Endodermal cell (in vitro differentiated cells): ENCODE measurements at places on chromosomes 2 and 18.

DNA sequence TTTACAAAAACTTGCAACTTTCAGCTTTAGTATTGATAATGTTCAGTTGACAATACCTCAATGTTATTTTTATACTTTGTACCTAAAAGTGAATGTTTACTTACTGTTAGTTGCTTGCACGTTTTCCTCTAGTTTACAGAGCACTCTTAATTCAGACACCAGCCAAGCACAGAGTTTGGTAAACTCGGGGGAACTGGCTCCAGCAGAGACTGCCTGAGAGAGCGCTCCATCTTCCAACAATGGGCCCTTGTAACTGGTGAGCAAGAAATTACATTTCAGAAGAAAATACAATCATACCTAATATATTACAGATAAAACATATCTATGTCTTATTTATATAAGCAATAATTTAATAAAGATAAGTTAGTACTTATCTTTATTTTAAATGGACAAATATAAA lies 3.7 kb downstream of the FAM98A start:
- no peak for DNase-seq

- DNase-seq: no peak
These were observed 372.6 kb downstream of the RPRM start for GRCh38 chr2:153105829-153106578.

DNA sequence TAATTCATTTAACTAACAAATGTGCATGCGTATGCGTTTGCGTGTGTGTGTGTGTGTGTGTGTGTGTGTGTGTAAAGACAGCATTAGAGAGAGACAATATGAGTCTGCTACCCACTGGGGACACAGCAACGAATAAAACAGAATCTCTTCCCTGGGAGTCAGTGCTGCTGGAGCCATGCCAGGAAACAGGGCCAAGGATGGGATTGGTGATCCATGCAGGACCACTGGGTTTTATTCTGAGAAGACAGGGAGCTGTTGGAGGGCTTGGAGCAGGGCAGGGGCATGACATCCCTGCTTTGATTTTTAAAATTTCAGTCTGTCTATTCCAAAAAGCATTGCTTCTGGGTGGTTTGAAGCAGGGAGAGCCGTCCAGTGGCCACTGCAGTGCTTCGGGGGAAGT lies 62.9 kb downstream of the PDCL3 start:
- DNase-seq: no peak

DNA sequence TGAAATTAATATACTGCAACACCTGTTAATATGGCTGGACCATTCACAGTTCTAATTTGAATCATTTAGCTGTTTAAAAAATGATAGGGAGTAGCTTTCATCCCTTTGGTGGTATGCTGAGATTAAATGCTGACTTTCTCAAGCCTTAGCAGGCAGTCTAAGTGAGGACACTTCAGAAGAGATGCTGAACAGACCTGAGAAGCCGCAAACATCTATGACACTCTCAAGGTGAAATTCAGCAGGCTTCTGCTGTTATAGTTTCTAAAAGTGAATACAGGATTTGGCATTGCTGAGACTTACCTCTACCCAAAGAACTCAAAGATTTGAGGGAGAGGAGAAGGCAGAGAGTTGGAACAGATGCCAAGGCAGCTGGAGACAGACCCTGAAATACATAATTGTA lies 431.2 kb upstream of the FAM98A start:
- no peak for DNase-seq

DNA sequence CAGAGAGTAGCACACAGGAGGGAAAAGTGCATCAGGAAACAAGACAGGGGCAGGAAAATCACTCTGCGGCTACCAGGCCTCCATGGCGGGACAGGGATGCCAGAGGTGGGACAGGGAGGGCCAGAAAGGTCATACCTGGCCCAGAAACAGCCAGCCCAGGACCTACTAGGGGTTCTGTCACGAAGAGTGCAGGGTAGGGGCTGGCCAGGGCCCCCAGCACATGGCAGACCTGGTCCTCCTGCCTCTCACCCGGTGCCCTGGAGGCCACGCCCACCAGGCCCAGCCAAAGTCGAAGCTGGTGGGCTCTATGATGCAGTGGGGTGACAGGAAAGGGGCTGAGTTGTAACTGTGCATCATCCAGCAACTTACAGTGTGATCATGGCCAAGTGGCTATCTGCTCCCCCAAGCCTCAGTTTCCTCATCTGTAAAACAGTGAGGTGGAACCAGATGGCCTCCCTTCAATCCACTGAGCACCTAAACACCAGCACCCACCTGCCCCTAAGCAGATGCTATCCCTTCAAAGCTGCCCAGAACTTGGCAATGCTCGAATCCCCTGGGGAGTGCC lies 10.6 kb downstream of the CYP26B1 start:
- no peak for DNase-seq

DNA sequence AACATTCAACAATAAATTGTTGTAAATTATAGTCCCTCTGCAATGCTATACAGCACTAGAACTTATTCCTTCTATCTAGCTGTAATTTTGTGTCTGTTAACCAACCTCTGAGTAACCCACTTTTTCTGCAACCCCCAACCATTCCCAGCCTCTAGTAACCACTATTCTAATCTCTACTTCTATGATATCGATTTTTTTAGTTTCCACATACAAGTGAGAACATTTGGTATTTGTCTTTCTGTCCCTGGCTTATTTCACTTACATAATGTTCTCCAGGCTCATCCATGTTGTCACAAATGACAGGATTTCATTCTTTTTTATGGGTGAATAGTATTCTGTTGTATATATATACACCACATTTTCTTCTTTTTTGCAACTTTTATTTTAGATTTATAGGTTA lies 147.6 kb downstream of the MAIP1 start:
- no peak for DNase-seq

DNA sequence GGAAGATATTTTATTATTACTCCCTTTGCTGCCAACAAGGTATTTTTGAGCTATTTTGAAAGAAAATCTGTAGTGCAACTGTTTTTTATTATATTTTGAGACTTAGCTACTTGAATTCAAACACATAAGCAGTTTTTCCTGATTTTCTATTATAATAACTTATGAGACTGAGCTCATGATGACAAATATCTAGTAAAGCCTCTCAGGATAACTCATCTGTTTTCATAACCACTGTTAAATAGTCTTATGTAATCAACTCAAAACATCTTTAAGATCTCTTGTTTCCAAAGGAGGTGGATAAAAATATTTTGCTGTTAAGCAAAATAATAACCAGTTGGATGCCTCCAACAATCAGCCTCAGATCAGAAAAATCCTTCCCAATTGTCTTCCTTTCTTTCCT lies 21.9 kb upstream of the PPP1CB start:
- no peak for DNase-seq

GRCh38 chr2:239770246-239770639 lies 254.9 kb downstream of the NDUFA10 start:
- no peak for DNase-seq

GRCh38 chr2:13193900-13194299 lies 477.2 kb downstream of the TRIB2 start:
- no peak for DNase-seq

DNA sequence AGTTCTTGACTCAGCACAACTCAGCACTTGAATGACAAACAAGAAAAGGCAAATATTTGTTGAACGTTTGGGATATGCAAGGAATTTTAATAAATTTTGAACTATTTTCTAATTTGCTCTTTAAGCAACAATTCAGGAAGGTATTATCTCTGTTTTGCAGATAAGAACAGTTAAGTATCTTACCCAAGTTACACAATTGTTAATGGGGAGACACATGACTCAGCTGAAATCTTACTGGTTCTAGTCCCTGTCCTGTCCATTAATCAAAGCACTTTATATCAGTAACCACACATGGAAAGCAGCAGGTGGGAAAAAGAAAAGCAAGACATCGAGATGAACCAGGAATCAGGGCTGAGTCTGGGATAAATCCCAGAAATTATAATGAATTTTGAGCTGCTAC lies 493.9 kb upstream of the PIK3C3 start:
- DNase-seq: no peak

- no peak for DNase-seq
These were observed 708.1 kb downstream of the SLC4A3 start for GRCh38 chr2:220335591-220335915.

GRCh38 chr2:4134551-4135550 lies 431.5 kb downstream of the DCDC2C start:
- DNase-seq: no peak

GRCh38 chr2:234495251-234496054 lies 1.4 kb downstream of the ARL4C start:
- DNase-seq: peak; percentile 86

DNA sequence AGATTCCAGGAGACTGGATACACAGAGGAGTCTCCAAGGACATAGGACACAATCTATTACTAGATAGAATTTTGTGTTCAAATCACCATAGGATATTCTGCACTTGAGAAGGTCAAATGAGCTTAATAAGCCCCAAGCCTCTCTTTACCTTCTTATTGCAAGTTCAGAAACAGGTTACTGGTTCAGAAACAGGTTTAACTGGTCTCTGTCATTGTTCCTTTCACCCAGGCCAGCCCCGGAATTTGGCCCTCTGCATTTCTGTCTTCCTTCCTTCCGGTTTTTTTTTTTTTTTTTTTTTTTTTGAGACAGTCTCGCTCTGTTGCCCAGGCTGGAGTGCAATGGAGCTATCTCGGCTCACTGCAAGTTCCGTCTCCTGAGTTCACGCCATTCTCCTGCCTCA lies 700.2 kb downstream of the EPHA4 start:
- no peak for DNase-seq

DNA sequence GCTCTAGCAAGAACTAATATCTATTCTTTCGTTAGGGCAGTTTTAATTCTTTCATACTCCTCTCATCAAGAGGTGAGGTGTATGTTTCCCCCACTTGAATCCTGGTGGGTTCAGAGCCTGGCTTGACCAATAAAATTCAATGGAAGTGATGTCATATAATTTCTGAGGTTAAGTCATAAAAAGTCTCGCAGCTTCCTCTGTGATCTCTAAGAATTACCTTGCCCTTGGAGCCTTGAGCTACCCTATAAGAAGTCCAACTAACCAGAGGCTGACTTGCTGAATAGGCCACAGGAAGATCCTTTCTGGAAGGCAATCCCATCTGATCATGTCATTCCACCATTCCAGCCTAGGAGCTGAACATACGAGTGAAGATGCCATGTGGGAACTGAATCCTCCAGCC lies 26.1 kb upstream of the INO80D start:
- no peak for DNase-seq

- no peak for DNase-seq
These were observed 1178.5 kb upstream of the ACVR2A start for GRCh38 chr2:146666340-146666739.
